Gastrocnemius medialis (tissue), 4 donors: ENCODE measurements at places on chromosomes 1 and 21.

DNA sequence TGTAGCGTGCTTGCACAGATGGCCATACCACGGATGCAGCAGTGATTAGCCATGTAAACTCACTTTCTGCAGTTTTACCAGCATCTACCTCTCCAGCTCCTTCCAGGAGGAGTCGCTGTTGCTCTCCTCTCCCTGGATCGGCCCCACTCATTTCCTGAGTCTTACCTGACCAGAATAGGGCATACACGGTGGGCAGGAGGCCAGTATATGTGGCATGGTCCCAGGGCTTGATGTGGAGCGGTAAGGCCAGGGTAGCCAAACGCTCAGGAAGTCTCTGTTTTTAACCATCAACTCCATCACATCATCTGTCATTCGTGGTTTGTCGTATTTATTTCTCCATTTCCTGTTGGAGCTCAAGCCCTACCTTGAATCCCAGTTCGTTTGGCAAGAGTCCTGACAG, 163.4 kb upstream of the USP24 start:
- DNase-seq, result no peak

DNA sequence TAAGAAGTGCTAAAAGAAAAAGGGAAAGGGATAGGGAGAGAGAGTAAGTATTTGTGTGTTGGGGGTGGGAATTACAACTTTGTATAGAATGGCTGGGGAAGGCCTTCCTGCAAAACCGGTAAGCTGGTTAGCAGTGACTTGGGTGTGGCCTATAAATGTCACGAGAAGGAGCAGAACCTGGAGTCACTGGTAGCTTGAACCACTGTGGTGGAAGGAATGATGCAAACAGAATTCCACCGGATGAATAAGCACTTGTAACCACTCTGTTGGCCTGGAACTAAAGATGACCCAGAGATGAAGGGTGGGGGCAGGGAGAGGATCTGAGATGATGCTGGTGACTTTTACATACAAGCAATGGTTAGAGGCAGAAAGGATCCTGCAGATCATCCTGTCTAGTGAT, 8.9 kb downstream of the XKR8 start:
- DNase-seq, result peak; percentile 33

DNA sequence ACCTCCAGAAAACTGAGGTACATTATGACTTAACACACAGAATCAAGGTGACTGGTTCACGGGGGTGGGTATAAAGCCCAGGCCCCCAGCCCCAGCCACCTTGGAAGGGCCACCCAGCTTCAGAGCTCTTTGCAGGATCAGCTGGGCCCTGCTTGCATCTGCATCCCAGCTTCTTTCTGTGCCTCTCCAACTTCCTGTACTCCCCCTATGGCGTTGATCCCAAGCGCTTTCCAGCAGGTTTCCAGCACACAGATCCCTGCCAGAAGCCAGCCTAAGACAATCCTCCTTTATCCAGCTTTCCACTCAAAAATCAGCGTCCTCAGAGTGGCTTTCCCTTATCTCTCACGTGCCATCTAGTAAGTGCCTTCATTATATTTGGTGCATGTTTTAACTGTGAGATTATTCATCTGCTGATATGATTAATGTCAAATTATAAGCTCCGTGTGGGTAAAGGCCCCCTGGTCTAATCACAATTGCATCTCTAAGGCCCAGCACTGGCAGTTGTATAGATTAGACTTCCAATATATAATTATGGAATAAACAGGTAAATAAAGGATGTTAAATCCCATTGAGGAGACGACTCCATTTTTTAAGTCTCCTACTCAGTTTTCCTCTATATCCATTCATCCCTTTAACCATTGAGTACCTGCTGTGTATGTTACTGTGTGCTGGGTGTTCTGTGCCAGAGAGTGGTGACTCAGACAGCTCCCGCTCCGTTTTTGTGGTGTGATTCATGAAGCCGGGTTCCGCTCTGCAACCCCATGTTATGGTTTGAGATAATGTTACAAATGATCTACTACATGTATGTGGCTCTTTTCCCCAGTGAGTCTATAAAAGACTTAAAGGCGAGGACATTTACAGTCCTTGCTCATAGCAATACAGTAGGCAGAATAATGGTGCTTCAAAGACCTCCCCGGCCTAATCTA, 387.6 kb downstream of the PCP4 start:
- no peak for DNase-seq

DNA sequence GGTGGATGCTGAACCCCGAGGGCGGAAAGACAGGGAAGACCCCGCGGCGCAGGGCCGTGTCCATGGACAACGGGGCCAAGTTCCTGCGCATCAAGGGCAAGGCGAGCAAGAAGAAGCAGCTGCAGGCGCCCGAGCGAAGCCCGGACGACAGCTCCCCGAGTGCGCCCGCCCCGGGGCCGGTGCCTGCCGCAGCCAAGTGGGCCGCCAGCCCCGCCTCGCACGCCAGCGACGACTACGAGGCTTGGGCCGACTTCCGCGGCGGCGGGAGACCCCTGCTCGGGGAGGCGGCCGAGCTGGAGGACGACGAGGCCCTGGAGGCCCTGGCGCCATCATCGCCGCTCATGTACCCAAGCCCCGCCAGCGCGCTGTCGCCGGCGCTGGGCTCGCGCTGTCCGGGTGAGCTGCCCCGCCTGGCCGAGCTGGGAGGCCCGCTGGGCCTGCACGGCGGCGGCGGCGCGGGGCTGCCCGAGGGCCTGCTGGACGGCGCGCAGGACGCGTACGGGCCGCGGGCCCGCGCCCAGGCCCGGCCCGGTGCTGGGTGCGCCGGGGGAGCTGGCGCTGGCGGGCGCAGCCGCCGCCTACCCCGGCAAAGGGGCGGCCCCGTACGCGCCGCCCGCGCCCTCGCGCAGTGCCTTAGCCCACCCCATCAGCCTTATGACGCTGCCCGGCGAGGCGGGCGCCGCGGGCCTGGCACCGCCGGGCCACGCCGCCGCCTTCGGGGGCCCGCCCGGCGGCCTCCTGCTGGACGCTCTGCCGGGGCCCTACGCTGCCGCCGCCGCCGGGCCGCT, 20.7 kb downstream of the FOXO6 start:
- no peak for DNase-seq

- DNase-seq, result no peak
Measured at GRCh38 chr1:17957588-17958267, 149.9 kb upstream of the IGSF21 start.

GRCh38 chr1:31991182-31991581, 22.5 kb upstream of the KHDRBS1 start:
- DNase-seq, result no peak

GRCh38 chr1:103514920-103515503, 10.5 kb upstream of the RNPC3 start:
- no peak for DNase-seq

- peak; percentile 56 for DNase-seq
Measured at GRCh38 chr1:99180343-99180808, 83.9 kb upstream of the PLPPR4 start.

- DNase-seq, result no peak
Measured at GRCh38 chr1:106465666-106466065, 590.8 kb upstream of the PRMT6 start.

GRCh38 chr21:36149788-36150711, 6.6 kb upstream of the DOP1B start:
- no peak for DNase-seq

DNA sequence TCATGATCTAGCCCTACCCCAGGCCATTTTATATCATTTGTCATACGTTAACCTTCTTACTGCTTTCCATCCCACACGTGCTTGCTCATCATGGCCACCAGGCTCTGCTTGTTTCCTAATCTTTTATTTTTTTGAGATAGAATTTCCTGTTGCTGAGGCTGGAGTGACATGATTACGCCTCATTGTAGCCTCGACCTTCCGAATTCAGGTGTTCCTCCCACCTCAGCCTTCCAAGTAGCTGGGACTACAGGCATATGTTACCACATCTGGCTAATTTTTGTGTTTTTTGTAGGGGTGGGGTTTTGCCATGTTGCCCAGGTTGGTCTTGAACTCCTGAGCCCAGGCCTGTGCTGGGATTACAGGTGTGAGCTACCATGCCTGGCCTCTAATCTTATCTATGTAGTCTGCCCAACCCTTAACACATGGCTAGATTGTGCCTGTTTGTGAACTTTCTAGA, 3.3 kb downstream of the UAP1 start:
- DNase-seq, result no peak

GRCh38 chr1:150106341-150106740, 38.8 kb downstream of the VPS45 start:
- no peak for DNase-seq

- DNase-seq, result no peak
Measured at GRCh38 chr1:156106624-156107488, 7.7 kb upstream of the LMNA start.

- peak; percentile 52 for DNase-seq
Measured at GRCh38 chr1:184576822-184577221, 177.8 kb downstream of the EDEM3 start.

GRCh38 chr21:36791695-36792470, 93.0 kb downstream of the SIM2 start:
- DNase-seq, result no peak

DNA sequence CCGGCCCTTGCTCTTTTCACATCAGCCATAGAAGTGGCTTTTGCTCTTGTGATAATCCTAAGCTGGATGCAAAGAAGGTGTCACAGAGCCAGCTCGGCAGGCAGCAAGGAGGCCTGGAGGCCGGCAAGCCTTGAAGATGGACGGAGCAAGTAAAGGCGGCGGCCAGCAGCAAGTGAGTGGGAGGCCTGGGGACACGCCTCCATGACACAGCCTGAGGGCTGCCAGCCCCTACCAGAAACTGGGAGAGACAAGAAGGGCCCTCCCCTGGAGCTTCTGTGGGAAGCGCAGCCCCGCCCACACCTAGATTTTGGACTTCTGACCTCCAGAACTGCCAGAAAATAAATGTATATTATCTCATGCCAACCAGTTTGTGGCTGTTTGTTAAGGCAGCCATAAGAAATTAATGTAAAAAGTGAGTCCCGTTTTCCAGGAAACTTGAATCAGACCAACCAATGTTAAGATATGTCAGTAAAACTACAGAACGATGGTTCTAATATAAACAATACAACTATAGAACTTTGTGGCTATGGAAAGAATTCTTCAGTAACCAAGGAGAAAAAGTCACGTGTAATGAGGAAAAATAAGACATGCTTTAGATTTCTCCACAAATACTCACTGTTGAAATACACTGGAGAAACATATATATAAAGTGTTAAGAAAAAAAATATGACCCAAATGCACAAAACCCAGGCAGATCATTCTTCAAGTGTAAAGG, 49.9 kb downstream of the BACE2 start:
- DNase-seq, result no peak

DNA sequence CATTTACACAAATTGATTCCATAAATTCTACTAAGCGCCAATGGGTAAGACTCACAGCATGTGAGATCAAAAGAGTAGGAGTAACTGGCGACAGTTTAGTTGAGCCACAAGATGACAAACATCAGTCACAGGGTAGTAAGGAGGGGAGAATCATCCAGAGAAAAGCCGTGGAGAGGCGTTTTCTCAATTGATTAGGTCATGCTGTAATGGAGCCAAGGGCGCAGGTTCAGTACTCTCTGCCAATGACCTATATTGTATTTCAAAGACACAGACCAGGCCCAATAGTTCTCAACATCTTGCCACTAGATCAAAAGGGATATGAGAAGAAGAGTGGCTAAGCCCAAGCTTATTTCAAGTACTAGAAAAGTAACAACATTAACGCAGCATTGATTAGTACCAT, 467.5 kb downstream of the SMYD3 start:
- DNase-seq, result no peak

DNA sequence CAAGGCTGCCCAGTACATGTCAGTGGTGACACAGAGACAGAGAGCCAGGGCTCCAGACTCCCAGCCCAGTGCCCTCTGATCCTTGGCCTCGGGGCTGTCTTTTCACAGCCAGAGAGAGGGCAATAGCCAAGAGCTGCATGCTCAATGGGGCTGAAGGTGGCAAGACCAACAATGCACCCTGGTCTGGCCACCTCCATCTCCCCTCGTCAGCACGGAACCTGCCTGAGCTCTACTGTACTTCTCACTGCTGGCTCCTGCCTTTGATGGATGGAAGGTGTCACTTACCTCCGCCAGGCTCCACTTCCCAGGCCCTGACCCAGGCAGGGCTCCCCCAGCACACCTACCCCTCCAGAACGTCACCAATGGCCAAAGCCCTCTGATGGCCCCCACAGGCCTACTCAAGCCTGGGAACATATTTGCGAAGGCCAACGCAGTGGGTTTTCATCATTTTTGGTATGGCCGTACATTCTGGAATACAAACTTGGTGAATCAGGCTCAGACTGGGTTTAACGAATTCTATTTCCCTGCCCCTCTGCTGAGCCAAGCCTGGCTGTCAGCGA, 88.1 kb downstream of the DMRTB1 start:
- no peak for DNase-seq

GRCh38 chr1:5740450-5740849, 251.8 kb downstream of the NPHP4 start:
- DNase-seq, result no peak

DNA sequence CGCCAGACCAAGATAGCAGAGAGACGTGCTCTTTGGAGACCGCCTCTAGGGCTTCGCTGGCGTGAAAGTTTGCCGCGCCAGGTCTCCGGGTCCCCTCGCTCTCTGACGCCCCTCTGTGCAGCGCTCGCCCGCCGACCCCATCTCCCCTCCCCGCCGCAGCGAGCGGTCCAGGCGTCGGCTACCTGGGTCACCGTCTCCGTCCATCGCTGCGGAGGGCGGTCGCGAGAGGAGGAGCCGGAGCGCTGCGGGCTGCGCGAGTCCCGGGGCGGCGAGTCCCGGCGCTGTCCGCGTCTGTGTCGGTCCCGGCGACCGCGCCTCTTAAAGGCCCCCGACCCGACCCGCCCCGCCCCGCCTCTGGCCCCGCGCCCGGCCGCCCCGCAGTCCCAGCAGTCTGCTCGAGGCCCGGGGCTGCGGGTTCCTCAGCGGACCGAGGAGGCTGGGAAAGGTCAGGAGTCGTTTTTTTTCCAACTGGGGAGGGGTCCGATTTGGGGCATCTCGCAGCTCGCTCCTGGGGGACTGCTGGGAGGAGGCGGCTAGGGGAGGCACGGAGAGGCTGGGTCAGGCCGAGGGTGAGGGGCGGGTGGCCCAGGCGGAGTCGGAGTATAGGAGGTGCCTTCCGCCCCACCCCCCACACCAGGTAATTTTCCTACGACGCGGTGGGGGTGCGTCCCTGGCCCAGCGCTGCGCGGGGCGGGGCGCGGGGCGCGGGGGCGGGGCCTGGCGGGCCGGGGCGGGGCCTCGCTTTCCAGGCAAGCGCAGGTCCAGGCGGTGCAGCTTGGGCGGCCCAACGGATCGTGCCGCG, at the start of the genes FBXO2 and FBXO44:
FBXO2 (minus strand) TSS at position 293 of the 802 bp plus-strand sequence; CDS start at position 204, 89 bp downstream.
FBXO44 (plus strand) TSS at position 741 of the 802 bp plus-strand sequence. CDS start 959 bp downstream, outside the sequence.
- DNase-seq, result peak; percentile 16

DNA sequence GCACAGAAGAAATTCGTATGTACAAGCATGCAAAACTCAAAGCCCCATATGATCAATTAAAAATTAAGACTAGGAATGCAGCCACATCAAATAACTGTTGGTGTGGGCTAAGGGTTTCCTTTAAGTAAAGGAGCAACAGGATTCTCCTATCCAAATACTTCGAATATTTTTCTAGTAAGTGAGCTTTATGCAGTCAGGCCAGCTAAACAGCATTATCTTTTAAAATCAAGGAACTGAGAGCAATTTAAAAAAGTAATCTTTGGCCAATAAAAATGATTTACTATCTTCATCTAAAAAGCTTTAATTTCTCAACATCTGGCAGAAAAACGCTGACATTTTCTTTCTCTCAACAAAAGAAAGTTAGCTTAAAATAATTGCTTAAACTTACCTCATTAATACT, 19.8 kb downstream of the CNN3 start:
- DNase-seq, result no peak

- DNase-seq, result no peak
Measured at GRCh38 chr1:44481701-44482100, 76.6 kb downstream of the RNF220 start.
